ENCODE measurements at places on chromosomes 2 and 18.

DNA sequence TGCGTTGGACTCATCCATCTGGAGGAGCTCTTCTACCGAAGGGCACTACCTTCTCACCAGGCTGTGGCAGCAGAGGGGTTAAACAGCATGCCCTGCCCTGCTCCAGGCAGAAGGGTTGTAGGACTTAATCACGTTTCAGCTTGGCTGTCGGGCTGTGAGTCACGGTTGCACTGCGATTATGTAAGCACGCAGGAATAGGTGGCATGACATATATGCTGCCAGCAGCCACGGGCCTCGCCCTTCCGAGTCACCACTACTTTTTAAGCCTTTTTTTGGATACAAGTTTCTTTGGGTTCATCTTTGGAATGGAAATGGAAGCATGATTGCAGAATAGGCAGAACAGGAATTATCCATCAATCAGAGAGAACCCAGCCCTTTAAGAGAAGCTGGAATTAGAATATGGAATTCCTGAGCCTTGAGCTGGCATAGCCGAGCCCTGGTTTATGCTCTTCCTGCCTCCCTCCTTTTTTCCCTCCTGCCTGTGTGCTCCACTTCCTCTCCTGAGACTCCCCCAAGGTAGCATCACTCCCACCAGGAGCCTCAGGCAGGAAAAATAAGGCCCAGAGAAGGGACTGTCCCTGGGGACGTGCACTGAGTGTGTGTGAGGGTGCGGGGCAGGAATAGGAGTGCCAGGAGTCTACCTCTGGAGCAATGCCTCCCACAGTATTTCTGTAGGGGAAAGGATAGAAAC is 86.8 kb downstream of the SEMA4F start:
- peak; percentile 100 for DNase-seq

- peak; percentile 25 for DNase-seq
These were observed 886 bp downstream of the PRKCE start for GRCh38 chr2:45652090-45653031.

DNA sequence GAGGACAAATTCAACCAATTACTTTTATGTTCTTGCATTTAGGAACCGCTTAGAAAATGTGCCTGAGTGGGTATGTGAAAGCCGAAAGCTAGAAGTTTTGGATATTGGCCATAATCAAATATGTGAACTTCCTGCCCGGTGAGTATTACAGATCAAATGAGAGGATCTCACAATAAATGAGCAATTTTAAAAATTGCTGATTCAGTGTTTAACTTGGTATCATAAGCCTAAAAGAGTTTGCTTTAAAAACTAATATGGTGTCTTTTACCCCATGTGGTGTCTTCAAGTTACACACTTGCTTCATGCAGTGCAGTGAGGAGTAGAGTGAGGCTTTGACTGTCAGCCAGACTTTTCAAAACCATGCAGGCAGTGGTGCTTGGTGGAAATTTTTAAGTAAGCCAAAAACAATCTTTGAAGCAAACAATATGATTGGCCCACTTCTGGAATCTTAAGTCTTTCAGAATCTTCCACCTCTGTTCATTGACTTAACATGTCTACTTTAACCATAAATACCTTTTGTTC is 199.6 kb downstream of the PHLPP1 start:
- DNase-seq, result no peak

DNA sequence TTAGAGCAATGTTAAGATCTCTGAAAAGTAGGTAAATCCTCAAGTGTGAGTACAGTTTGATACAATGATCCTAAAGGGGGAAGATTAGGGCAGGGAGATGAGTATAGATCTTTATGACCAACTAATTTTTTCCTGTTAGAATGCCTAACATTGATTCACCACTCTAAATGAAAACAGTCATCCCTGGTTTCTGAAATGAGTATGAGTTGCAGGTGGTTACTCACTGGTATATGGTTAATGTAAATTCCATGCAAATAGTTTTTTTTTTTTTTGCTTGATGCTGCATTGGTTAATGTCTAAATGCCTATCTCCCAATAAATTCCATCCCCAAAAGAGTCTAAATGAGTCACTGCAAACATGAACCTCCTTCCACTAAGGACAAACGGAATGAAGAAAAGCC is 55.0 kb upstream of the SERPINB2 start:
- peak; percentile 65 for DNase-seq

- no peak for DNase-seq
These were observed 2.0 kb downstream of the SDC1 start for GRCh38 chr2:20222769-20223406.

GRCh38 chr18:59063912-59064311 is 75.8 kb upstream of the SEC11C start:
- DNase-seq, result no peak

DNA sequence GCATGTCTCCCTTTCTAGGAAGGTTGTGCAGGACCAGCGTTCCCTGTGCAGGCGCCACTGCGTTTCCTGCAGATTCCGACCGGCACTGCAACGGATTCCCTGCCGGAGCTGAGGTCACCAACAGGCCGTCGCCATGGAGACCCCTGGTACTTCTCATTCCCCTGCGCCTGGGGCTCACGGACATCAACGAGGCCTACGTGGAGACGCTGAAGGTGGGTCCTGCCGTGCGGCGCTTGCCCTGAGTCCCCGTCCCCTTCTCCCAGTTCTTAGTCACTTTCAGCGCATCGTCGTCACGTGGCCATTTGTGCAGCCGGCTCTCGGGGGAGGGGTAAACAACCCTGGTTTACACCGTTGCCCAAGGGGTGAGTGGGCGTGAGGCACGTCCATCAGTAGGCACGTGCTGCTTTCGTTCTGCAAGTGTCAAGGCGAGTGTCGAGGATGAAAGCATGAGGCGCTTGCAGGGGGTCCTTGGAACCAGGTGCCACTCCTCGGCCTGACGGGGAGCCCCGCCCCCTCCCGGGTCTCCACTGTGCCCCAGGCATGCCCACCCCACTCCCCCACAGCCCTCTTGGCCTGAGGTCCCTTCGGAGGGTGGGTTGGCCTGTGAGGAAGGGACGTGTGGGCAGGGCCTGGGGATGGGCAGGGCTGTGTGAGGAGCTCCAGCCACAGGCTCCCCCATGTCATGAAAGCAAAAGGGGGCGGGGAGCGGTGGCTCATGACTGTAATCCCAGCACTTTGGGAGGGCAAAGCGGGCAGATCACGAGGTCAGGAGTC is 19.8 kb downstream of the DTYMK start:
- DNase-seq, result no peak

- no peak for DNase-seq
These were observed 100.6 kb downstream of the HDAC4 start for GRCh38 chr2:239300242-239300641.

DNA sequence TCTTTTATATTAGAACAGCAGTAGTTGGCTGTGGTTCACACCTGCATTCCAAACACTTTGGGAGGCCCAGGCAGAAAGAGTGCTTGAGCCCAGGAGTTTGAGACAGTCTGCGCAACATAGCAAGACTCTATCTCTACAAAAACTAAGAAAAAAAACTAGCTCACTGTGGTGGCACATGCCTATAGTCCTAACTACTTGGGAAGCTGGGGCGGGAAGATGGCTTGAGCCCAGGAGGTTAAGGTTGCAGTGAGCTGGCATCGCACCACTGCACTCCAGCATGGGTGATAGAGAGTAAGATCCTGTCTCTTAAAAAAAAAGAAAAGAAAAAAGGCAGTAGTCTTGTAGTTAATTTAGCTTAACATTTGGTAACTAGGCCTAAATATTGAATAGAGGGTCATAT is 136.6 kb downstream of the AGPS start:
- no peak for DNase-seq

DNA sequence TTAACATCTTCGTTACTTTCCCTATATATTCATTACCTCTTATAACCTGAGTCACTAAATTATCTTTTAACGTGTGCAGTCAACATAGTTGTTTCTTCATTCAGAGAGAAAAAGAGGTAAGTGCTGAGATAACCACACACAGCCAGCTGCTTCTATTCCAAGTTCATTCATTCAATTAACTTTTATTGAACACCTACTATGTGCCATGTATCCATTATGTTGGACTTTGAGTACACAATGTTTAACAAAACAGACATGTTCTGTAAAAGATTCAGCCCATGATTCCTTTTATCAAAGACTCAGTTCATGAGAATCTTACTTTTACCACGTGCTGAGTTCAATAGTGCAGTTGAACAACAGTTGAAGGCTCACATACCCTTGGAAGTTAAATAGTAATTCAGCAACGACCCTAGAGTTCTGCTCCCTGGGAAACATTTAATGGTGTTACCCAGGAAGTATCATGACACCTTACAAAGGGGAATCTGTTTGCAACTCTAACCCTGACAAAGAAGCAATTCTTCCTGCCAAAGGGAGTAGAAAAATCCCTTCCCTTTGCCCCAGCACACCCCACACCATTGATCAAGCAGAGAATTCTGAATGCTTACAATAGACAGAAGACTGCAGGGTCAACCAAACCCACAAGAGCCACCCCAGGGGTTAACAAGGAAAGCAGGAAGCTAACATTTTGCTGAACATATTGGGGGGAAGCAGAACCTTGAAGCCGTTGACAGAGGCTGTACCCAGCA is 595.8 kb downstream of the STK39 start:
- no peak for DNase-seq
